ENCODE measurements at places on chromosomes 13 and 19.

- DNase-seq: no peak
These were observed 214.0 kb upstream of the SOX1 start for GRCh38 chr13:111852725-111853518.

DNA sequence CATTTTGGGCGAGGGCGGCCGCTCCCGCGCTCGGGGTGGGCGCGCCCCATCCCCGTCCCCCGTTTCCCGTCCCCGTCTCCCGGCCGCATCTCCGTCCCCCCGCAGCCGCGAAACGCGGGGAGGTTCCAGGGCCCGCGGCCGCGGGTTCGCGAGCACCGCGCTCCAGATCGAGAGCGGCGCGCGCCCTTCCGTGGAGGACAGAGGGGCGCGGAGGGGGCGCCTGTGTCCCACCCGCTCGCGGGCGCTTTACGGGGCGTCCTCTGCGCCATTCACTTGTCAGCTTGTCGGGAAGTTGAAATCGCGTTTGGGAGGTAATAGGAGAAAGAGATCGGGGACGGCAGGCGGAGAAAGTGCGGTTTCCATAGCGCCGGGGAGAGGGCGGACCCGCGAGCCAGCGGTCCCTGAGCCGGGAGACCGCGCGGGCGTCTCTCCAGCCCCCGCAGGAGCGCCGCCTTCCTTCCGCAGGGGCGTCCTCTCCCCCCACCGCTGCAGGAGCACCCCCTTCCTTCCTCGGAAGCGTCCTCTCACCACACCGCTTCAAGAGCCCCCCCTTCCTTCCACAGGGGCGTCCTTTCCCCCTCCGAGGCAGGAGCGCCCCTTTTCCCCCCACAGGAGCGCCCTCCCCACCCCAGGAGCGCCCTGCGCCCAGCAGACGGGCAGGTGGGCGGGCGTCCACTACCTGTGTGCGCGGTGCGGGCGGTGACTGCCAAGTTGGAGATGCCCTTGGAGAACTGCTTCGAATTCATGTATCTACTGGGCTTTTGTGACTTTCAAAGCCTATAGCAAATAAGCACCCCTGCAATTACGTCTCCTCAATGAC, 962 bp upstream of the IRS2 start:
- DNase-seq: no peak

DNA sequence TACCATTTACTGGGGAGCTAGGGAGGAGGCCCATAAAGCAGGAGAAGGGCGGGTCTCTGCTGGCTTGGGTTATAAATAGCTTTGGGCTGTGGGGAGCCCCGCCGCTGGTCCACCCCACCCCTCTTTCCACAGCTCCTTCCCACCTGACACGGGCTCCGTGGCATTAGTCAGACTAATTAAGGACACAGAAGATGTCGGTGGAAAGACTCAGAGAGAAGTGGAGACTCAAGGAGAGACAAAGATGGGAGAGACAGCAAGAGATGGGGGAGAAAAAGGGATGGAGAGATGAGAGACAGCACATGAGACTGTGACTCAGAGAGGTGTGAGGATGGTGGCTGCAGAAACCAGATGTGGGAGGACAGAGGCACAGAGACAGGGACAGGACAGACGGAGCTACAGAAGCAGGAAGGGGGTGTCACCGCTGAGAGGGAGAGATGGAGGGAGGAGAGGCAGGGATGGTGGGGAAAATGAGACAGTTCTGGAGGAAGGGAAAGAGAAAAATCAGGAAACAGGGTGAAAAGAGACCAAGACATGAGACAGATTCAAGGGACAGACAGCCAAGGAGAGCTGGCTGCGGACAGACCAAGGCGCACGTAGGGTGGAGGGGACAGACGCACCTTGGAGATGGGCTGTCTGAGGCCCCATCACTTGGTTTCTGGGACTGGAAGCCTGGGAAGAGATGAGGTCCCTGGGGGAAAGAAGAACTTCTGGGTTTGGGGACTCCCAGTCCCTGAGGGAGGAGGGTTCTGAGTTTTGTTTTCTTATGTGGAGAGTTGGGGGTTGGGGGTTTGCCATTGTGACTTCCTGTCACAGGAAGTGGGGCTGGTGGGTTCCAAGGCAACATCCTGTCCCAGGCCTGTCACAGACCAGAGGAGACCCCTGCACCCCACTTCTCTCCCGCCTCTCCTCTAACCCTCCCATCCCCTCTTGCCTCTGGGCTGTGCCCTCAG, 4.1 kb downstream of the ARHGEF1 start:
- peak; percentile 50 for DNase-seq

- DNase-seq: peak; percentile 27
These were observed 5.9 kb downstream of the BORCS8 start for GRCh38 chr19:19185853-19186740.

GRCh38 chr13:23629566-23630272, 59.5 kb downstream of the TNFRSF19 start:
- no peak for DNase-seq

GRCh38 chr13:106484084-106484483, 51.4 kb downstream of the EFNB2 start:
- no peak for DNase-seq

GRCh38 chr13:87669379-87669978, 1.7 kb upstream of the SLITRK5 start:
- DNase-seq: no peak

DNA sequence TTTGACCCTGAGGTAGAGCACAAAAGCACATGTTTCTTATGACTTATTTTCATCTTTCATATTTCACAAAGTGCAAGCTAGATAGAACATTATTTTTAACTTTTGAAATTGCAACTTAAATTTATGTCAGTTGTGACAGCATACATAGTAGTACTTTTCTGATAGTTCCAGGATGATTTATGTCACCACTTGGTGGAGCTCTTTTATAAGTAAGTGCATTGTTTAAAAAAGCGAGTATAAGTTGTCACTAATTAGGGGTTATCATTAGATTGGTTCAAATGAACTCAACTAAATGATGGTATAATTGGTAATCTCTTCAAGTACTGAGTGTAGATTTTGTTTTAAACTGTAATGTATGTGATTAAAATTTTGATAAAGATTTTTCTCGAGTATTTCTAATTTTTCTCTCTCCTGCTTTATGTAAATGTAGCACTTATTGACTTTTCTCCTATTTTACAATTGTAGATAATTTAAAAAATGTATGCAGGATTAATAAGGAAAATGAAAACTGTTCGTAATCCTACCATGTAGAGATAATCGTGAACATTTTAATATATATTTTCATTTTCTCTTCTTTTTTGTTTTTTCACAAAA, 31.1 kb downstream of the RB1 start:
- no peak for DNase-seq

GRCh38 chr19:53596056-53596455, 35.7 kb upstream of the DPRX start:
- no peak for DNase-seq

GRCh38 chr13:30078059-30078458, 227.6 kb upstream of the UBL3 start:
- DNase-seq: no peak

All from stimulated activated CD8-positive, alpha-beta memory T cell treated with anti-CD3 and anti-CD28 coated beads, Interleukin-15, amount 100 ng/mL, for 4 hours (primary cell).